Activated T-cell treated with anti-CD3 and anti-CD28 coated beads, Interleukin-2, amount 50 U/mL, for 1 hour (primary cell): ENCODE measurements at places on chromosomes 7 and 10.

DNA sequence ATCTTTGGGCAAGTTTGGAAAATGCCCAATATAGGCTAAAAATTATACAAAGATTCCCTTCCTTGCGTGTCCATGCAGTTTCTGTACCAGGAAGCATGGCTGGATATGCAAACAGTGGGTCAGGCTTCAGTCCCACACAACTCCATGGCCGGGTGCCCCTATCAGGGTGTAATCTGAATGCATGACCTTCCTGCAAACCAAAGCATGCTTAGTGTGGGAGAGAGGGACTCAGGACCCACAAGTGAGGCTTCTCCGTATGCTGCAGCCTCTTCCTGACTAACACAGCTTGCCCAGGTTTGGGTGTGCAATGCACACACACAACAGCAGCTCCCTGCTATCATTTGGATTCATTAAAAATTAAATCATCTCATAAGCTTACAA lies 8.5 kb downstream of the AKR1B10 start:
- DNase-seq: no peak

DNA sequence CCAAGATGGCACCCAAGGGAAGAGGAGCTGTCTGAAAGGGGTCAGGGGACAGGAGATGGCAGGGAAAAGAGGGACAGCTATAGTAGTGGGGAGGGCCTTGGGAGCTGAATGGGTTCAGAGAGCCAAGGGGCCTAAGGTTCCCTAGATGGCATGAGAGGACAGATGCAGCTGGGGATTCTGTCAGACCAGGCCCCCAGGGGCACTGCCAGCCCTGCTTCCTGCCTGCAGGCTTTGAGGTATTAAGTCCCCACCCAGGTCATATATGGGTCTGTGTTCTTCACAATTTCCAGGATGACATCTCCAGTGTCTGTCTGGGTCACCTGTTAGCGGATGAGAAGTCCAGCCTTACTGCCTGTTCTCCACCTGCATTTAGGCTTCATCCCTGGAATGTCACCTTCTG lies 56.7 kb downstream of the NEURL1 start:
- DNase-seq: no peak

GRCh38 chr7:1974290-1975101 lies 258.2 kb downstream of the MAD1L1 start:
- no peak for DNase-seq

DNA sequence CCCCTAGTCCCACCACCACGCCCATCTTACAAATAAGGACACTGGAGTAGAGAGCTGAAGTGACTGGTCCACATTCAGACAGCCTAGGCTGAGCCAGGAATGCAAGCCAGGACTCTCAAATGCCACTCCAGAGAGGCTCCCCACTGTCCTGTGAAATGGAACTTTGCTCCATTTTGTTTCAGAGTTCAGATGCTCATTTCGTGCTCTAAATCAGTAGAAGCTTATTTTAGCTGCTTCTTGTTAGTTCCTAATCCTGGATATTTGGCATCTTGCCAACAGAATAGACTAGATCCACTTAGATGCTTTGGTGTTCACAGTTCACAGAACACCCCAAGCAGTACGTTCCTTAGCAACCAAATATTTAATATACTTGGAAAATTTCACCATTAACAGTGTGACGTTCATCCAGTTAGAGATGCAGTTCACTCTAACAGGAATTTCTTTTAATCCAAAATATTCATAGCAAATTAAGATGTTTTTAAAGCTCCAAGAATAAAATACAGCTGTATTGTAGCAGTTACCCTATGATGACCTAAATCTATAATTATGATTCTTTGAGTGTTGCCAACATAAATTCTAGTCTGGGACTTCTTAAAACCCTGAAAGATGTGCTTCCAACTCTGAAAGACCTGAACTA lies 7.3 kb downstream of the MMP21 start:
- no peak for DNase-seq

DNA sequence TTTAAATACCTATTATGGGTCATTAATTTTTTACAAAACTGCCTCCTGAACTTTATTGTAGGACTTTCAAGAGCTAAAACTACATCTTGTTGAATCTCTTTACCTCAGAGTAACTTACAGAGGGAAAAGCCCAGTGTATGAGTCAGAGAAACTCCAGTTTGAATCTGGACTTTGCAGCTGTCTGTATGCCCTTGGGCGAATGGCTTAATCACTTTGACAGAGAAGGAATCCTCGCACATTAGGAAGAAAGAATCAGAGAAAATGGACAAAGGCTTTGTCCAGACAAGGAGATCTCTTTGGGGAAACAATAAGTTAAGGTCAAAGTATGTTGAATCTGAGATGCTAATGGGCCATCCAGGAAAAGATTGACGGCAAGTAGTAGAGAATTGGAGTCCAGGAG lies 484.2 kb upstream of the CELF2 start:
- DNase-seq: no peak

DNA sequence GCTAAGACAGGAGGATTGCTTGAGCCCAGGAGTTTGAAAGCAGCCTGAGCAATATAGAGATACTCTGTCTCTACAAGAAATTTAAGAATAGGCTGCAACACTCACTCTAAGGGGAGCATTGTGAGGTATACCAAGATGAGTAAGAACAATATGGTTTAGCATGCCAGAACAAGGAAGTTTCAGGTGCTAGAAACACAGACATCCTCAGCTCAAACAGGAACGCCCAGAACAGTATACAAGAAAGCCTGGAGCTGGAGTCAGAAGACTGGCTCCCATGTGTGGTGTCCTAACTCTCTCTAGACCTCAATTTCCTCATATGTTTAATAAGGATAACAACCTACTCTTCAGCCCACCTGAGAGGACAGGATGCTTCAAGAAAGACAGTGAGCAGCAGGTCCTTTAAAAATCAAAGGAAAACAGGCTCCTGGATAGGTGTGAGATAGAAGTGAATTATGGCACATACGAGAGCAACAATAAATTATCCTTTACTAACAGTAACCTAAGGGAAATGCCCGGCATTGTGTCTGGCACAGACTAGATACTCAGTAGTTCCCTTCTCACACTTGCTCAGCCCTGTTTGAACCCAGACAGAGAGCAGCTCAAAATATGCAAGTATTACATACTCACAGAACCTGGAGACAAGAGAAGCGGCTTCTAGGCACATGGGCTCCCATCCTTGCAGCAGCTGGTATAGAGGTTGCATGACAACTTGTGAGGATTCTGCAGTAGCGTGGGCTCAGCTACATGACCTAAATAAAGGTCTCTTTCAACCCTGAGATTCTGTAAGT lies 45.4 kb downstream of the KAT6B start:
- no peak for DNase-seq

- no peak for DNase-seq
Observed at GRCh38 chr7:150860291-150860977, 8.1 kb downstream of the AOC1 start.

DNA sequence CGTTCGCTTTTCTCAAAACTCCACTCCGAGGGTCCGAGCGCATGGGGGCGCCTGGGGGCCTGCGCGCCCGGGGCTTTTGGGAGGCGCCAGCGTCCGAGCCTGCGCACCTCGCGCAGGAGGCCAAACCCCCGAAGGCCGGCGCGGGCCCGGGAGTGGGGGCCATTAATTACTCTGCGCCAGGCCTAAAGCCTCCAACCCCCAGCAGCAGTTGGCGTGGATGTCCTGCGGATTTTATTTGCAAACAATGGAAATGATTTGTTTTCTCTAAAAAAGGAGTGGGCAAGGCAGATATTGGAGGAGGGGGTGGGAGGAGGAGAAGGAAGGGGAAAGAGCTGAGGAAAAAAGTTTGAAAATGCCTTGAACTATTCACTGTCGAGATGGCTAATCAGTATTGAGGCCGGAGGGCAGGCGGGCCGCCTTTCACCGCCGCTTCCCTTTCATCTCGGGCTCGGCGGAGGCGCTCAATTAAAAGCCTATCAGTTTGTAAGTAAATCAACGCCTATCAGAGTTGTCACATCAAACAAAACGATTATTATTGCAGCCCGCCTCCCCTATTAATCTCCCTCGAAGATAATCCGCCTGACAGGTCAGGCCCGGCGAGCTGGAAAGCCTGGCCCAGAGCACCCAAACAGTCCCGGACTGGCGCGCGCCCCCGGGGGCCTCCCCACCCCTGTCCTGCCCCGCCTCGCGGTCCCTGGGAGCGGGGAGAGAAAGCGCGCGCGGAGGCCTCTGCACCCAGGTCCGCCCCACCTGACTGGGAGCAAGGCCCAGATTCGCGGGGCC lies 3.4 kb upstream of the ZNF503 start:
- no peak for DNase-seq

DNA sequence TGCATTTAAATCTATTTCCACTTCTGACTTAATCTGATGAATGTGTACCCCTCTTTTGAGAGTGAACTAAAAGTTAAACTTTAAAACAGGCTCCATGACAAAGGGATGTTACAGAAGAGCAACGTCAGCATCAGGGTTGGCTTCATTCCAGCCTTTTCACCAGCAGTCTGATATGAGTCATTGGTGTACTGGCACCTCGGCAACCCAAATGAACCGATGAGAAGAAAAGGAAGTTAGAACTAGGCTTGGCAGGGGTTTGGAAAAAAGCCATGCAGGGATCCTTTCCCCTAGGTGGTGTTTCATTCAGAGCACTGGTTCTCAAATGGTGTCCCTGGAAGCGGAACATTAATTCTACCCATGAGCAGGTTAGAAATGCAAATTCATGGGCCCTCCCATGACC lies 53.6 kb downstream of the SEC61G start:
- DNase-seq: no peak

DNA sequence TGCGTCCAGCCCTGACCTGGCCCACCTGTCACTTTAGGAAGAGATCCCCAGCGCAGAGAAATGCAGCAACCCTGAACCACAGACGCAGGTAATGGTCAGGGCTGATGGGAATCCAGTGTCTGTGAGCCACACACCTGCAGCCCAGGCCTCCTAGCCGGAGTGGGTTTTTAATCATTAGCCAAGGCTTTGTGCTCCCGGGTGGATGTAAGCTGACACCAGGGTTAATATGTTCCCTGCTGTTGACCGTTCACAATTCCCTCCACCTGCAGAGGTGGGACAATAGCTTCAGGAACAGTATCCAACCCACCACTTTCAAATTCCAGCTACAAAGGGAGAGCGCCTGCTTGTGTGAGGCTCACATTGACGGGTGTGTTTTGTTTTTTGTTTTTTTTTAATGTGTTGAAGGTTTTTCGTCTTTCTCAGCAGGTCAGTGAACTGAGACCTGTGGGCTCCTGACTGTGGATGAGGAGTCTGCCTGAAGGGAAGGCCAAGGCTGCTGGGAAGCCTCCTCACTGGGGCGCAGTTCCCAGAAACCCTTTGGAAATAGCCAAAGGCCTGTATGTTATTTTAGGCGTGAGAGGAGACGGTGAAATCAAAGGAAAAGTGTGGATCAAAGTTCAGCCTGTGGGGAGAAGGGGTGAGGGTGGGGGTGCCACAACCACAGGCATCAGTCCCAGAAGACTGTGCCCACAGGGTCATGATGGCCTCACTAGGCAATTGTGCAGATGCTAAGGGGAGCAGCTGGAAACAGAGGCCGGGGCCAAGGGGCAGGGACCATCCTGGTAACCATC lies 111.1 kb downstream of the TNS3 start:
- DNase-seq: no peak

- no peak for DNase-seq
Observed at GRCh38 chr7:92739091-92739490, 97.3 kb downstream of the CDK6 start.

GRCh38 chr7:82430500-82431465 lies 12.8 kb downstream of the CACNA2D1 start:
- no peak for DNase-seq

DNA sequence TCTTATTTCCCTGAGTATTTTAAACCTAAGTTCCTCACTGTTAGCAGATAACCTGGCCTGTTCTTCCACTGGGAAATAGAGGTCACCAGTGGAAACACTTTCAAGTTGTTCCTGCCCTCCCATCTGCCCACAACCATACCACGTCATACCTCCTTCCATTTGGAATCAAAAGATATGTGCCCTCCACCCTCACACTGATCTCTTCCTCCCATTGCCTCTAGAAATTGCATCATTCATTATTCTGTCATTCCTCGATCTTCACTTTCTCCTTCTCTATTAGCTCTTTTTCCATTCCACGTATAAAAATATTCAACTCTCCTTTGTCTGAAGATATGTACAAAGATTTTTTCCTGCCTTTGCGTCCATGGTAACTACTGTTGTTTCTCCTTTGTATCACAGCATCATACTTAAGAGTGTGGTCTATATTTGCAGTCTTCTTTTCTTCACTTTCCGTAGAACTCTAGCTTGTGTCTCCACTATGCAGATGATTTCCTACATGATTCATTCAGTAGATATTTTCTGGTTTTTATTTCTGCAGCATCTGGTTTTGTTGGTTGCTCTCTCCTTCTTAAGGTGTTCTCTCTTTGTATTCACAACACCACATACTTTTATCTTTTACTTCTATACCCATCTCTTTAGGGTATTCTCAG lies 312.3 kb downstream of the REEP3 start:
- no peak for DNase-seq
